ENCODE measurements at places on chromosomes 1 and 21.
A peak's percentile ranks its signal among the peaks of the same experiment; 100 is the strongest.

- DNase-seq, result peak; percentile 78
Observed at GRCh38 chr1:85274969-85275453, 1.4 kb downstream of the BCL10 start.

DNA sequence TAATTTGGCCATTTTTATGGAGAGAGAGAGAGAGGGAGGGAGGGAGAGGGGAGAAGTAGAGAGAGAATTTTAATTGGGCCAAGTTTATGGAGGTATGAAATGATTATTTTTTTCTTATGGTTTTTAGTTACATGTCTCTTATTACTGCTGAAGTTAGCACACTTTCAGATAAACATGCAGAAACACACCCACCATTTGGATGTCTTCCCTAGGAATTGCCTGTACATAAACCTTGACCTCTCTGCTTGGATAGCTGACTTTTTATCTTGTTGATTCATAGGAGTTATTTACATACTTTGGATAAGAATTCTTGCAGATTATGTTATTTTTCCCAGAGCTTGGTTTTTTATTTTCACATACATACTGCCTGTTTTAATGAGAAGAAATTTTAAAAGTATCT lies 310.2 kb upstream of the ADAMTS5 start:
- peak; percentile 26 for DNase-seq

GRCh38 chr1:204598319-204598969 lies 82.2 kb downstream of the MDM4 start:
- no peak for DNase-seq

DNA sequence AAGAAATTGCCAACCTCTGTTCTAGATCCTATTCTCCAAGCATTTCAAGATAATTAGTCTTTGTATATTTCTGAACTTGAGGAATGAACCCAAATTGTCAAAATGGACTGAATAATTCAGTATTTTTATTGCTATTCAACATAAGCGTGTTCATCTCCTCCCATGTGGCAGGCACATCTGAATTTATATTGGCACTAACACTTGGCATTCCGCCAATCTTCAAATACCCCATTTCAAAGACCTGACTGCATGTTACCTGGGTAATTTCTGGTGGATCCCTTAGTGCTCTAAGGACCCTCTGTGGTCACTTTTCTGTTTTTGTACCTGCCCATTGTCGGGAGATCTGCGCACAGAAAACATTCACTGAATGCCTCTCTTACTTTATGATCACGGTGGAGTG lies 66.6 kb downstream of the BACE2 start:
- no peak for DNase-seq

GRCh38 chr1:10438677-10439163 lies 8.5 kb downstream of the CENPS start:
- no peak for DNase-seq

DNA sequence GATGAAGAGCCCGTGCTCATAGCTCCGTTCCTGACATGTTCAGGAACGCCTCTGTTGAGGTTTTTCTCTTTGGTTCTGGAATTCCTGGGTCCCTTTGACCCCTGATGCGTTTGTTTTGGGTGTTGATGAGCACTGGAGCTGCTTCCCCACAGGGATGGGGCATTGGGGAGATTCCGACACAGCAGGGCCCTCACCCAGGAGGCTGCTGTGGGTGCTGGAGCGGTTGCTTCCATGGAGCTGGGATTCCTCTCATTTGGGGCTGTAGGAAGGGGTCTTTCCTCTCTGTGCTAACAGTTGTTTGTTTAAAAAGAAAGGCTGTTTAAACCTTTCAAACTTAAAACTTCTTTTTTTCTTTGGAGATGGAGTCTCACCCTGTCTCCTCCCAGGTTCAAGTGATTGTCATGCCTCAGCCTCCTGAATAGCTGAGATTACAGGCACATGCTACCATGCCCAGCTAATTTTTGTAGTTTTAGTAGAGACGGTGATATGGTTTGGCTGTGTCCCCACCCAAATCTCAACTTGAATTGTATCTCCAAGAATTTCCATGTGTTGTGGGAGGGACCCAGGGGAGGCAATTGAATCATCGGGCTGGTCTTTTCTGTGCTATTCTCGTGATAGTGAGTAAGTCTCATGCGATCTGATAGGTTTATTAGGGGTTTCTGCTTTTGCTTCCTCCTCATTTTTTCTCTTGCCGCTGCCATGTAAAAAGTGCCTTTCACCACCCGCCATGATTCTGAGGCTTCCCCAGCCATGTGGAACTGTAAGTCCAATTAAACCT lies 48.9 kb downstream of the SKI start:
- DNase-seq, result peak; percentile 64

DNA sequence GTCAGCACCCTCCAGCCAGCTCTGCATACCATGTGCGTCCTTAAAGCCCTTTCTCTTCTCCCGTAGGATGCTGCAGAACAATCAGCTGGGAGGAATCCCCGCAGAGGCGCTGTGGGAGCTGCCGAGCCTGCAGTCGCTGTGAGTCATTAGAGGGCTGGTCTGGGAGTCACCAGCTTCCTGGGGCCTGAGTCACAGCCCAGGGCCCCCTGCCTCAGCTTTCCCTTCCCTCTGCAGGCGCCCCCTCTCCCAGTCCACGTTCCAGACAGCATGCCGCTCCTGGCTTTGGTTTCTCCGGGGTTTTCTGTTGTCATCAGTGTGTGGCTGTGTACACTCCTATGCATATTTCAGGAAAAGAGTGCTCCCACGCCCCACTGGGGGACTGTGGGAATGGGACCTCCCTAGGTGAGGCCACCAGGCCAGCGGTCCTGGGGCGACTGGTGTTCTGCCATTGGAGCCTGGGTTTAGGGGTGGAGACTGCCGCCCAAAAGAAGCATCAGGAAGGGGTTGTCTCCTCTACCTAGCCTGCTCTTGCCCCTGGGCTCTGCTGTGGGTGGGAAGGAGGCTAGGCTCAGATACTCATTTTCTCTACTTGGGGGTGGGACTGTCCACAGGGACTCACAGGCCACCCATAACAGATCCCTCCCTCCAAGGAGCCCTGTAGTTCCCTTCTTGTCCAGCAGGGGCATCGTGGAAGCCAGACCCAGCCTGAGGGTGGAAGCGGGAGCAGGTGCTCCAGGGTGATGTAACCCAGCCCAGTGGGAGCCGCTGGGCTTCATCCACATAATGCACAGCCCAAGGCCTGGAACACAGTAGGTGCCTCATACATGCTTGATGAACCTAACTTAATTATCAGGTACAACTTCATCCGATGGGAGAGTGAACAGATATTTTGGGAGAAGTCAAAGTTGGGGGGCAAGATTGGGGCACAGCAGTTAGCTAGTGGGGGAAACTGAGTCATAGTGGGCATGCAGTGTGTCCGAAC lies 42.5 kb downstream of the LGR6 start:
- peak; percentile 90 for DNase-seq

Measured in fibroblast of pulmonary artery (primary cell).